ENCODE measurements at places on chromosomes 16 and 17. TPM values are rescaled to one million over a fixed set of nuclear protein-coding genes. Genes with fewer than 3 reads are reported as not detected.

Gene DDX28
- total RNA-seq, result 10.2 TPM

Gene CALB2
- total RNA-seq, result 0.47 TPM

Gene KRT16
- not detected for total RNA-seq

Gene SLC13A2
- total RNA-seq, result 1.9 TPM

Gene KRTAP2-2
- not detected for total RNA-seq
